ENCODE measurements at places on chromosomes 4 and X. TPM values are rescaled to one million over a fixed set of nuclear protein-coding genes. Genes with fewer than 3 reads are reported as not detected.

IL2RG gene
- not detected for total RNA-seq

BANK1 gene
- total RNA-seq, result 1.1 TPM

SCLT1 gene
- total RNA-seq, result 10.5 TPM

TRIML2 gene
- total RNA-seq, result 102 TPM

GAGE12H gene
- not detected for total RNA-seq

CT45A3 gene
- not detected for total RNA-seq

SMIM10 gene
- total RNA-seq, result 1.1 TPM

CNGA1 gene
- total RNA-seq, result 1.0 TPM

NEXMIF gene
- total RNA-seq, result 0.29 TPM

CABS1 gene
- total RNA-seq, result 0.15 TPM

RRH gene
- not detected for total RNA-seq

TKTL2 gene
- not detected for total RNA-seq

NAP1L3 gene
- total RNA-seq, result 89.6 TPM

Measured in H9 (cell line).